Mucosa of gallbladder (tissue), 1 donor: ENCODE measurements at places on chromosomes 2 and 18. TPM values are rescaled to one million over a fixed set of nuclear protein-coding genes. Genes with fewer than 3 reads are reported as not detected.

IL37 gene
- total RNA-seq: 0.29 TPM

BCL11A gene
- 21.3 TPM for total RNA-seq

RPRM gene
- total RNA-seq: not detected

POU3F3 gene
- not detected for total RNA-seq

GRCh38 chr2:54680397-54681041, 42.9 kb upstream of the EML6 start:
- no peak for DNase-seq

GRCh38 chr18:22983175-22983574, 50.0 kb downstream of the RBBP8 start:
- no peak for DNase-seq

GRCh38 chr2:2175381-2176090, 155.5 kb downstream of the MYT1L start:
- DNase-seq: no peak

GRCh38 chr18:74503137-74503536, 7.0 kb downstream of the CNDP2 start:
- no peak for DNase-seq

DNA sequence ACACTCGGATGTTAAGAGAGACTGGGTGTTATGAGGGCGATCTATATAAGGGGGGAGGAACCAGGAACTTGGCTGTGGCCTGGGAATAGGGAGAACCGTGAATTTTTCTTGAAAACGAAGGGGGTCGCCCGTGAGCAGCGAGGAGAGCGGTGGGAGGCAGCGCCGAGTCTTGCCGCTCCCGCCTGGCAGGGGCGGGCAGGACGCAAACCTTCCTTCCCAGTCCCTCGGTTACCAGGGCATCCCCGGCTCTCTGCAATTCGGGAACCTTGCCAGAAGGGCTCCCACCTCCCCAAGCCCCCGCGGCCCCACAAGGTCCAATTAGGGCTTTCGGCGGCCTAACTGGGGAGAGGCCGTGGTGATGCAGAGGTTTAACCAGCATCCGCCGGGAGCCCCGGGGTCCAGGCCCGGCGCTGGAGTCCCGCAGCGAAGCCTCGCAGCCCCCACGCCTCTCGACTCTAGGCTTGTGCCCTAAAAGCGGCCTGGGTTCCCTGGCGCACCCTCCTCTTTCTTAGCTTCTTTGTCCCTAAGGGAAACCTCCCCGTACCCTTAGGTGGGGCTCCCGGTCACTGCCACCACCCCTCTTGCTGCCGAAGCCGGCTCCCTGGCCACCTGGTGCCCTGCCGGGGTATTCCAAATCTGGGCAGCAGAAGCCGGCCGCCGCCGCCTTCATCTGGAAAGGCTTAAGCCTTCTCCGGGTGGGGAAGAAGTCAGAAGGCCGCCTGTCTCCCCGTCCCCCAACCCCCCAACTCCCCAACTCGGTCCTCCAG, 680 bp upstream of the FHOD3 start:
- DNase-seq: peak; percentile 31
